AG08395 (cell line): ENCODE measurements at places on chromosomes 2 and 18.

GRCh38 chr2:134407154-134407890 lies 153.4 kb downstream of the MGAT5 start:
- no peak for DNase-seq

DNA sequence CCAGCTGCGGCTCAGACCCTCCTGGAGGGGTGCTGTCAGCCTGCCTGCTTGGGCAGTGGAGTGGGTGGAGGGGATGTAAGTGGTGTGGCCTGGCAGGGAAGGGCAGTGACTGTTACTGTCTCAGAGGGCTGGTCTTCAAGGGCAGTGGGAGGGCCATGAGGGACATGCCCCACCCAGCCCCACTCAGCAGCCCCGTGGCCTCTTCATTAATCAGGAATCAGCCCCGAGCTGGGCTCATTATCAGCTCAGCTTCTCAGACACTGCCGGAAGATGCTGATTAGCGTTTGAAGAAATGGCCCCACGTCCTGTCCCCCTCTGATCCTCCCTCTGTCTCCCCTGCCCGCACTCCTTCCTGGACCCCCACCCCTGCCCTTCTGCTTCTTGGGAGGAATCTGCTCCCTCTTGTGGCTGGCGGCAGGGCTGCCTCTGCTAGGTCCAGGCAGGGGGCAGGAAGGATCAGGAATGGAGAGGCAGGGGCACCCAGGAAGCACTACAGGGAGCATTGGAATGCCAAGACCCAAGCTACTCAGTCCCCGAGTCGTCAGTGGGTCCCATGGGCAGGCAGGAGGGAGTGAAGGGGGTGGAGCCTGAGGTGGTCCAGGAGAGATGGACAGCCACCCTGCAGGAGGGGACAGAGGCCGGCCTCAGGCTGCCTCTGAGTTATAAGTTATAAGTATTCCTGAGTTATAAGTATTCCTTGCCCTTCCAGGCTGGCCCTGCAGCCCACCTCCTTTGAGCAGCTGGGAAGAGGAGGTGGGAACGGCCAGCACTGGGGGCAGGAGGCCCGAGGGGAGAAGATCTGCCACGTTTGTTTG lies 7.0 kb downstream of the ASIC4 start:
- peak; percentile 85 for DNase-seq

- no peak for DNase-seq
Measured at GRCh38 chr2:189681903-189682302, 7.4 kb downstream of the ANKAR start.

GRCh38 chr18:57889841-57890240 lies 86.7 kb upstream of the ATP8B1 start:
- DNase-seq, result no peak

DNA sequence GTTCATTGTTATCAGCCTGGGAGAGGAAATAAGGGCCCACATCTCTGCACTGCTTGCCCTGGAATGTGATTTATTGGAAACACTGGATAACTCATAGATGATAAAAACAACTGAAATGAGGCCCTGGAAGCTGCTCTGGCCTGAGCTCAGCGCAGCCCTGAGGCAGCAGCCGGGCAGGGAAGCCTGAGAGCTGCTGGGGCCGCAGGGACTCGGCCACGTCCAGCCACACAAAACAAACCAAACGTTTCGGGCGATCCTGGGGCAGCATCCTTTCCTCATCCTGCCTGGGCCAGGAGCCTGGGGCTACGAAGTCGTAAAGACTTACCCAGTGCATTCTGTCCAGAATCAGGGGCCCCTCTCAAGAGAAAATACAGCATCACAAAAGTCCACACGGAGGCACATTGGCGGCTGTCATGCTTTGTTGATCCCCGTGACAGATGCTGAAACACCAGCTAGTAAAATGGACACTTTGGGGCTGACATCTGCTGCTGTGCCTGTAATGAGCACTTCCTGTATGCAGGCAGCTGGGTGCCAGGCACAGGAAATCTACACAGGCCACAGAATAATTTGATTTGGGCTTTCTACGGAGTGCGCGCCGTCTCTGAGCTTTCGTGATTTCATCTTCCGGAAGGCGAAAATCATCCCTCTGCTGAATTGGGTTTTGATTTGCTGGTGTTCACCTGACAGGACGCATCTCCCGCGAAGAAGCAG lies 250.6 kb downstream of the EIPR1 start:
- DNase-seq, result no peak

DNA sequence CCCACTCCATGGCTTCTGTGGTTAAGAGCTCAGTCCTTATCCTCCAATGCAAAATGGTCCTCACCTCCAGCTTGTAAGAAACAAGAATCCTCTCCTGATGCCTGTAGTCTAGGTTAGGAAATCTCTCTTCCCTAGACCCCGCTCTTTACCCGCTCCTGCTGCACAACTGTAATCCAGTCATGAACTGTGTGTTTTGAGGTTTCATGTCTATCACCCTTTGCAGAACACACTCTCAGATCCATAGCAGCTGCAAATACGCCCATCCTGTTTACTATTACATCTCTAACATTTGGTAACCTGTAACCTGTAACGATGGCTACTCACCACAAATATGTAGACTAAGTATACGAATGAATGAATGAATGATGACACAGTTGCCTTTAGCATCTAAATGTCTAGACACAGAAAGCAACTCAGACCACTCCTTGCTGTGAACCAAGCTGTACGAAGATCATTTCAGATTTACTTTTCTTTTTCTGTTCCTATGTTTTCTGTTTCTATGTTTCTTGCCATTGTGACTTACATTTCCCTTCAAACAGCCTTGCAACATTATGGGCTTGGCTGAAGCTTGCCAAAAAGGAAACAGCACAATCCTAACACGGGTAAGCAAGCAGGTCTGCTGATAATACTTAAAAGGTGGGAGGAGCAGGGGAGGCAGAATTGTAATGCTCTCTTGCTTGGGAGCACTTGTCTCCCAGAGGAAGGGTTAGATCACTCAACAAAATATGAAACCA lies 53.7 kb downstream of the EPHA4 start:
- DNase-seq, result no peak

DNA sequence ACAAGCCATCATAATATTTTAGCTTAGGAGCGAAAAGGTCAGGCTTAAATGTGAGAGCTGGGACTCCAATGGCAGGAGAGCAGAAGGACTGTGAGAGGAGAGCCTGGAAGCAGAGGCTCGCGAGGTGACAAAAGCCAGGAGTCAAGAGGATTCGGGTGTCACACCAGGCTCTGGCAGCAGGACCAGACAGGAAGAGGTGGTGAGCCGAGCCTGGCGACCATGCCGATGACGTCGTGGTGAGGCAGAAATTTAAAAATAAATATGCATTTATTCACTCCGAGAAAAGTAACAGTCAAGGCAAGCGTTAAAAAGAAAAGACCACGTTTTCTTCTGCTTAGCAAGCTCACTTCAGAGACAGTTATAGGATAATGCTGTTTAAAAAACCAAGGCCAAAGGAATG lies 31.3 kb upstream of the ZNF236 start:
- DNase-seq, result no peak
